CD4-positive, alpha-beta memory T cell (primary cell): ENCODE measurements at places on chromosomes 6 and 20. TPM values are rescaled to one million over a fixed set of nuclear protein-coding genes. Genes with fewer than 3 reads are reported as not detected.

The RBBP9 gene
- polyA plus RNA-seq = 9.0 TPM

The LAMA5 gene
- not detected for polyA plus RNA-seq

The PPIL4 gene
- polyA plus RNA-seq = 10.0 TPM

The TP53INP2 gene
- 0.23 TPM for polyA plus RNA-seq

The LGSN gene
- not detected for polyA plus RNA-seq

The HLA-C gene
- 1,775 TPM for polyA plus RNA-seq

The PROKR2 gene
- polyA plus RNA-seq = not detected

DNA sequence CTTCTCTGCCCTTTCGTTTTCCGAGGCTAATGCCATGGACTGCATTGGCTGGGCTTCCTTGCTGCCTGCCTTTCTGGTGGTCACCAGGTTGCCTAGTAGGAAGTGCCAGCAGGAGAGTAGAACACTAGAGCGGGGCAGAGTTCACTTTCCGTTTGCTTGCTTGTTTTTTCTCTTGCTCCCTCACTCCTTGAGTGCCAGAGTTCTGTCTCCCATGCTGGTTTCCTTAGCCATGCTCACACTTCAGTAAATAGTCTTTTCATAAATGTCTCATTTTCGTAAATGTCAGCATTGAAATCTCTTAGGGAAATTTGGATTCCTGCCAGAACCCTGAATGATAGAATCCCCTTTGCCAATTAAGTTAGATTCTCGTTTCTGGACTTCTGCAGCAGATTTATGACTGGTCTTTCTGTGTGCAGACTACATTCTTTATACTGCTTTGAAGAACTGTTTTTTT is 63.9 kb downstream of the FAM83B start:
- H3K36me3 ChIP-seq = no peaks in the 10 kb centered on the region
- H3K27me3 ChIP-seq = no peaks in the 10 kb centered on the region
- H3K27ac ChIP-seq = no peak overlapping the region
- DNase-seq = no peak
- H3K4me3 ChIP-seq = no peak overlapping the region

- no peak overlapping the region for H3K27ac ChIP-seq
- no peak for DNase-seq
- no peaks in the 10 kb centered on the region for H3K36me3 ChIP-seq
These were observed 24.5 kb downstream of the KCNK5 start for GRCh38 chr6:39204646-39205244.

- H3K4me3 ChIP-seq = no peak overlapping the region
- no peak overlapping the region for H3K27ac ChIP-seq
- H3K27me3 ChIP-seq = no peaks in the 10 kb centered on the region
- no peaks in the 10 kb centered on the region for H3K4me1 ChIP-seq
- no peak for DNase-seq
- H3K36me3 ChIP-seq = no peaks in the 10 kb centered on the region
These were observed 77.0 kb downstream of the WDR27 start for GRCh38 chr6:169624785-169625184.

DNA sequence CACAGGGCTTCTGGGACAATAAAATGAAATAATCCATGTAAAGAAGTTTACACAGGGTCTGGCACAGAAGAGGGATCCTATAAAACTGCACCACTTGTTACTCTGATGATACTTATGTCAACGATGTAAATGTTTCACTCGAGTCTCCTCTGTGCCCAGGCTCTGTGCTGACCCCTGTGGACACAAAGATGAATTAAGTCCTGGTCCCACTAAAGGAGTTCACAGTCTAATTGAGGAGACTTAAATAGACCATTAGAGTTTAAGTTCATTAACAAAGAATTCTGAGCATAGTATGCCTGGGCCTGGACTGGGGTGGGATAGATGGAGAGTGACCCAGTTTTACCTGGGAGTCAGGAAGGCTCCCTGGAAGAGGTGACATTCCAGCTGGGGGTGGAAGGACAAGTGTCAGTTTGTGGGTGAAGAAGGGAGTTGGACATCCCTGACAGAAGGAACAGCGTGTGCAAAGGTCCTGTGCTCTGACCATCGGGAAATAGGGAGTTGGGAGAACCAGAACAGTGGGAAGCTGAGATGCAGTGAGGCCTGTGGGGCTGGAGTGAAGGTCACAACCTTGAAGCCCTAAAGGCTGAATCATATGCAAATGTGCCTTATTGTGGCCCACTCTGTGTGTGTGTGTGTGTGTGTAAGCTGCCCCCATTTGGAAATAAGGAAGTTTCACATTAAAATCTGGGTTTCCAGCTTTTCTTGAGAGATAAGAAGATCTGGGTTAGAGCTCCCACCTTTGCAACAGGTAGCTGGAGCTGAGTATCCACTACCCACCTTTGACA is 1.1 kb downstream of the OCSTAMP start:
- H3K27ac ChIP-seq = no peak overlapping the region
- H3K4me1 ChIP-seq = peaks cover 37% of the 10 kb centered on the region
- no peak for DNase-seq
- no peaks in the 10 kb centered on the region for H3K27me3 ChIP-seq
- H3K4me3 ChIP-seq = no peak overlapping the region

DNA sequence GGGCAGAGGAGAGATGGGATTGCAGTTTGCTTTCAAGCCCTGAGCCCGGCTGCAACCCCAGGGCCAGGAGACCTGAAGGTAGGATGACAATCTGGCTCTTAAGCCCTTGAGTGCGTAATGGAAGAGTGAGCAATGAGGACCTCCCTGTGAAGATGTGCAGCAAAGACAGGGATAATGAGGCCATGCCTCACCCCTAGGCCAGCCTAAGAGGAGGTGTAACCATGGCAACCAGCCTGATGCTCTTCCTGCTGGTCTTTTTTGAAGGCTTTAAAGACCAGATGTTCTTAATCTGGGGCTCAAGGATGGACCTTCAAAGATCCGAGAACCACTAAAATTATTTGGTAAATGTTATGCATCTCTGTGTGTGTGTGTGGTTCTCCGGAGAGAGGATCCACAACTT is 8.2 kb downstream of the ARHGAP40 start:
- no peaks in the 10 kb centered on the region for H3K4me1 ChIP-seq
- no peak overlapping the region for H3K4me3 ChIP-seq
- no peak overlapping the region for H3K27ac ChIP-seq
- DNase-seq = no peak
- H3K36me3 ChIP-seq = no peaks in the 10 kb centered on the region
- H3K27me3 ChIP-seq = peaks cover 9% of the 10 kb centered on the region

DNA sequence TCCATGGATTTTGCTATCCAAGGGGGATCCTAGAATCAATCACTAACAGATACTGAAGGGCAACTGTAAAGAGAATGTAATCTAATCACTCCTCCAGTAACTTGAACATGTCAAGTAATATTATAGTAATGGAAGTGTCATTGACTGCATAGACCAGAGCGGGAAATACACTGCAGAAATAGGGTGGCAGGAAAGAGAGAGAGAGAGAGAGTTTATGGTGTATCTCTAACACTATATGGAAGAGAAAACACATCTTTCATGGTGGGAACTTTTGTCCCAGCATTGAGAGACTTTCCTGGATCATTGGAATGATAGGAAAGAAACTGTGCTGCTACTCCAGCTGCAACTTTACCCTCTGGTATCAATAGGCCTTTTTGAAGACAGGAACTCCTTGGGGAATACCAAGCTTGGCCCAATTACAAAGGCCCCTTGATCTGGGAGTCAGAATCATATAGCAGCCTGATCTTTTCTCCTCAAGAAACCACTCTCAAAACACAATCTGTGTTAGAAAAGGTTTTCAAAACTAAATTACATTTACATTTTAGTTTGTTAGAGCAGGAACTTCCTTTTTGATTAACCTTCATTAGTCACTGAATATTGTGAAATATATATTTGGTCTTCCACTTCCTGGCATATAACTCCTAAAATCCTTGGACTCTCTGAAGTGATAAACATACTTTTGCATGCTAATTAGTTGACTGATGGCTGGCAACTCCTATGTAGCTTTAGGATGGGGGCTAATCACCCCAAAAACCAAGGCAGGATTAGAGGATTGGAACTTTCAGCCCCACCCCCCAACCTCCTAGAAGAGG is 29.5 kb upstream of the RNGTT start:
- no peak overlapping the region for H3K27ac ChIP-seq
- no peaks in the 10 kb centered on the region for H3K27me3 ChIP-seq
- H3K36me3 ChIP-seq = no peaks in the 10 kb centered on the region
- no peaks in the 10 kb centered on the region for H3K4me1 ChIP-seq
- H3K4me3 ChIP-seq = no peak overlapping the region

GRCh38 chr6:108361312-108361932 is 66.6 kb downstream of the AFG1L start:
- H3K27me3 ChIP-seq = no peaks in the 10 kb centered on the region
- H3K4me1 ChIP-seq = no peaks in the 10 kb centered on the region
- DNase-seq = no peak
- H3K4me3 ChIP-seq = no peak overlapping the region

GRCh38 chr6:84685983-84686584 is 78.3 kb downstream of the TBX18 start:
- DNase-seq = no peak
- no peaks in the 10 kb centered on the region for H3K27me3 ChIP-seq
- no peaks in the 10 kb centered on the region for H3K36me3 ChIP-seq

DNA sequence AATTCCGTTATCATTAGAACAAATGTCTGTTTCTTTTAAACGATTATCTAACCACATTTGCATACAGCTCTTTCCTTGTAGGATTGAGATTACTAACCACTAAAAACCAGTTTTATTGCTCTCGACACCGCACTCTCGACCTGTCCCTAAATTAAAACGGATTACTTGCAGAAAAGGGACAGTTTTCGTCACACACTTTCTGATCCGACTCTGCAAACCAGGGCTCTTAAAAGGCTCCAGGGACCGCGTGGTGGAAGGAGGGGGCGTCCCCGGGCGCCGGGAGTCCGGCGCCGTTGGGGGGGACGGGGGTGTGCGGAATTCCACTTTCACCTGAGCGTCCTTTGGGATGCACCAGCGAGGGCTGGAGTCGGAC is 731 bp downstream of the MAK start:
- H3K27ac ChIP-seq = peak overlapping the region; percentile 22
- DNase-seq = peak; percentile 43
- H3K36me3 ChIP-seq = no peaks in the 10 kb centered on the region
- H3K4me3 ChIP-seq = no peak overlapping the region
- H3K27me3 ChIP-seq = peaks cover 41% of the 10 kb centered on the region

DNA sequence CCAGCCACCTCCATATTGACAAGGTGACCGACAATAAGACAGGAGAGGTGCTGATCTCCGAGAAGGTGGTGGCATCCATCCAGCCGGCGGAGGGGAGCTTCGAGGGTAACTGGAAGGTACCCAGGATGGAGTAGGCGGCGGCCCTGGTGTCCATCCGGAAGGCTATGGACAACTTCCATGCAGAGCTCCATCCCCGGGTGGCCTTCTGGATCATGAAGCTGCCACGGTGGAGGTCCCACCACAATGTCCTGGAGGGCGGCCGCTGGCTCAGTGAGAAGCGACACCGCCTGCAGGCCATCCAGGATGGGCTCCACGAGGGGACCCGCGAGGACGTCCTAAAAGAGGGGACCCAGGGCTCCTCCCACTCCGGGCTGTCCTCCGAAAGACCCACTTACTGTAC is 17.0 kb downstream of the DEFB115 start:
- no peaks in the 10 kb centered on the region for H3K36me3 ChIP-seq
- H3K4me1 ChIP-seq = no peaks in the 10 kb centered on the region
- no peak for DNase-seq
- H3K4me3 ChIP-seq = no peak overlapping the region
- H3K27me3 ChIP-seq = no peaks in the 10 kb centered on the region
- H3K27ac ChIP-seq = no peak overlapping the region

DNA sequence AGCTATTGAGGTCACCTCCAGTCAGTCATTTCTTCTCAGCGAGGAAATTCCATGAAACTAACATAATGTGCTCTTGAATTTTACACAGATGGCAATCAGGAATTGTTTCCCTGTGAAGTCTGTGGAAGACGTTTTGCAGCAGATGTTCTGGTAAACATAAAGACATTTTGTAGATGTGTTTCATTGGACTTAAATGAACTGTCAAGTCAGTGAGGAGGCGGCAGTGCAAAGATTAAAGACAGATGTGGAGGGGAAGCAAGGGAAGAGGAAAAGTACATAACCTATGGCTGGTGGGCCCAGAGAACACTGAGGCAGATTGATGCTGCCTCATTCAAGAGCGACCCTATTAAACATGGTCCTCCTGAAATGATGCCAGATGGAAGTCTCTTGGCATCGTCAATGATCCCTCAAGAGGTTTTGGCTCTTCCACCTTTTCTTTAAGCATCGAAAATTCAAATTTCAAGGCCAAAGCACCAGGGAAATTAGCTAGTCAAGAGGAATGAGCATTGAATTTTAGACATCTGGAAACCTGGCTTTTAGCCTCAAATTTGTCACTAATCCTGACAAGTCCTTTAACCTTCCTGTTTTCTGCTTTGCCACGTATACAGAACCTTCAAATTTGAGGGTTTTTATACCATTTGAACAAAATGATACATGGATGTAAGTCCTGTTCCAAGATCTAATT is 20.1 kb downstream of the ZC2HC1B start:
- DNase-seq = no peak
- H3K4me3 ChIP-seq = no peak overlapping the region
- no peaks in the 10 kb centered on the region for H3K36me3 ChIP-seq
- H3K27me3 ChIP-seq = no peaks in the 10 kb centered on the region

- H3K36me3 ChIP-seq = no peaks in the 10 kb centered on the region
- H3K4me1 ChIP-seq = no peaks in the 10 kb centered on the region
- no peaks in the 10 kb centered on the region for H3K27me3 ChIP-seq
- H3K27ac ChIP-seq = no peak overlapping the region
- no peak overlapping the region for H3K4me3 ChIP-seq
These were observed 20.6 kb upstream of the CSNK2A1 start for GRCh38 chr20:564192-564591.

DNA sequence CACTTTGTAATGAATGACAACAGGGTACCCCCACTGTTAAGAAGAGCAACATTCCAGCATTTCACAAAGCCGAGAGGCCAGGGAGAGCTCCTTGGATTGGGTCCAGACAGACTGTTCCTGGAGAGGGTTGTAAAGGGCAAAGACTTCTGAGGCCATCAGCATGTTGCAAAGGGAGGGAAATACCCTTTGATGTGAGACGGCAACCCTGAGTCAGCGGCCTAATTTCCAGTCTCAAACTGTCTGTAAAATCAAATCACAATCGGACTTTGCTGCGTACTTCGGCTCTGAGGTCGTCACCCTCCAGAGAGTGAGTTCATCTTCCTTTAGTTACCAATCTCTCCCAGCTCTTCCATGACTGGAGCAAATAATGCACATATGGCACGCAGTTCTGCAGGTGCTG is 101.0 kb upstream of the DTNBP1 start:
- no peak overlapping the region for H3K4me3 ChIP-seq
- no peaks in the 10 kb centered on the region for H3K36me3 ChIP-seq
- H3K27me3 ChIP-seq = no peaks in the 10 kb centered on the region
- no peak for DNase-seq
- H3K27ac ChIP-seq = no peak overlapping the region

GRCh38 chr6:131524695-131525336 is 48.2 kb upstream of the ARG1 start:
- H3K27me3 ChIP-seq = no peaks in the 10 kb centered on the region
- no peaks in the 10 kb centered on the region for H3K36me3 ChIP-seq
- no peak overlapping the region for H3K27ac ChIP-seq
- no peak overlapping the region for H3K4me3 ChIP-seq
- H3K4me1 ChIP-seq = peaks cover 8% of the 10 kb centered on the region
